ENCODE measurements at places on chromosomes 3 and 15.

- no peak for DNase-seq
Measured at GRCh38 chr3:179309225-179310078, 13.4 kb upstream of the ZNF639 start.

- no peak for DNase-seq
Measured at GRCh38 chr3:195035345-195036202, 235.4 kb downstream of the XXYLT1 start.

DNA sequence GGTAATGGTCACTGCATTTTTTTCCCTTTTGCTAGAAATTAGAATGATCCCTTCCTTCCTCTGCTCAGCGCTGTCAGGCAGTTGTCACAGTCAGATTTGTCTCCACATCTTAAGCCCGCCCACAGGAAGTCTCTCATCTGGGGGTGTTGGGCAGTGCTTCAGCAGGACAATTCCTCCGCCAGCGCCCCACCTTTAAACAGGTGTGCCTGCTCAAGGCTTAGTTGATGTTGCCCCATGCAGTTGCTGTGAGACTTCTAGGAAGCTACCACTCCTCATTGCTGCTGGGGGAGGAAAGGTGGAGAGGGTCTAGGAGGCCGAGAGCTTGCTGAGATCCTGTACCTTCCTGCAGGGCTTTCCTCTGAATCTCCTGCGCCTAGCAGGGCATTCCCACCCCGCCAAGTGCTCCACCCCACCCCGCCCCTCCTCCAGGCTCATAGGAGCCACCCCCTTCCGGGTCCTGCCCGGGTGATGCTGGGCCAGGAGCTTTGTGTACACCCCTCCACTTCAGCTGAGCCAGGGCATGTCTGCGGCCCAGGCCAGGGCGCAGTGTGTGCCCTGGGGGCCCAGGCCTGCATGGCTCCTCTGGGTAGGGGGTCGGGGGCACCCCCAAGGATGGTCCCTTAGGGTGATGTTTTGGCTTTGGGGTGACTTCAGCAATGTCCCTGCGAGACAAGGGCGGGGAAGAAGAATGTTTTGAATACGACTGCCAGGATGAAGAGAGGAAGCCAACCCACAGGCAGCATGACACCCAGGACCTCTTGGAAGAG, 68.7 kb downstream of the TRAK1 start:
- peak; percentile 22 for DNase-seq

DNA sequence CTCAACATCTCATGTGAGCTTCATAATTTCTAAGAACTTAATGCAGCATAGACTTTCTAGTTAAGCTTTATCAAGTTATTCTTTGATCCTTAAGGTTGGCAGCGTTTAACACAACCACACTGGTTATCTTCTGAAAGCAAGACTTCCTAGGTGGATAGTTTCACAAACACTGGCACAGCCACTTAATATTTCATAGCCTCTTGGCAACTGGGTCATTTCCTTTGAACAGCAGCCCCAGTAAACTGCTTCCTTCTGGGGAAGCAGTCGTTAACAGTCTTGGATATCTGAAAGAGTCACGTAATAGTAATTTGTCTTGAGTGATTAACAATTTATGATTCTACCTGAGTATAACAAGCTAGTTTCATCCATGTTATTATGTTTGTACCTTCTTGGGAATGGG, 45.9 kb upstream of the ABHD10 start:
- no peak for DNase-seq

DNA sequence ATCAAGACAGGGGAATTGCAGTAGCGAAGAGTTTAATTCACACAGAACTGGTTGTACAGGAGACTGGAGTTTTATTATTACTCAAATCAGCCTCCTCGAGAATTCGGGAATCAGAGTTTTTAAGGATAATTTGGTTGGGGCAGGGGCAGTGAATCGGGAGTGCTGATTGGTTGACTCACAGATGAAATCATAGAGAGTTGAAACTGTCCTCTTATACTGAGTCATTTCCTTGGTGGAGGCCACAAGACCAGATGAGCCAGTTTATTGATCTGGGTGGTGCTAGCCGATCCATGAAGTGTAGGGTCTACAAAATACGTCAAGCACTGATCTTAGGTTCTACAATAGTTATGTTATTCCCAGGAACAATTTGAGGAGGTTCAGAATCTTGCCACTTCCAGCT, 5.3 kb upstream of the ZNF770 start:
- DNase-seq, result no peak

DNA sequence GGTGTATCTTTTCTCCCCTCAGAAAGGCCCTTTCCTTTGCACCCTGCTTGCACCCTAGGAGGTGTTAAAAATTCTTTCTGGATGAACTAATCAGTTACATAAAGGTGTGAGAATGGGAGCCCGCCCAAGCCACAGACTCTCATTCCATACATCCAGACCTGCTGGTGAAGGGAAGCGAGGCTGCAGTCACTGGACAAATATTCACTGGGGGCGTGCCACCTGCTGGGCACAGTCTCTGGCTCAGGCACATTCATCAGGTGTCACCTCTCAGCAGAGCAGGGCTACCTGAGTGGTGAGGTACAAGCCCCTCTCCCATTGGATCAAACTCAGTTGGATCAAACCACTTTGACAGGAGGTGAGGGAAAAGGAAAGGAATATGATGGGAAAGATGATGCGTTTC, 52.0 kb downstream of the NTRK3 start:
- no peak for DNase-seq

DNA sequence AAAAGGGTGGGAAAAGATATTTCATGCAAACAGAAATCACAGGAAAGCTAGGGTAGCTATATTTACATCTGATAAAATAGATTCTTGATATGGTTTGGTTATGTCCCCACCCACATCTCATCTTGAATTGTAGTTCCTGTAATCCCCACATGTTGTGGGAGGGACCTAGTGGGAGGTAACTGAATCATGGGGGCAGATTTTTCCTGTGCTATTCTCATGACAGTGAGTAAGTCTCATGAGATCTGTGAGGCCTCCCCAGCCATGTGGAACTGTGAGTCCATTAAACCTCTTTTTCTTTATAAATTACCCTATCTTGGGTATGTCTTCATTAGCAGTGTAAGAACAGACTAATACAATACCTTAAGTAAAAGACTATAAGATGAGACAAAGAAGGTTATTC, 558.1 kb downstream of the RSL24D1 start:
- DNase-seq, result no peak

- peak; percentile 17 for DNase-seq
Measured at GRCh38 chr15:62649793-62650420, 392.6 kb upstream of the TPM1 start.

DNA sequence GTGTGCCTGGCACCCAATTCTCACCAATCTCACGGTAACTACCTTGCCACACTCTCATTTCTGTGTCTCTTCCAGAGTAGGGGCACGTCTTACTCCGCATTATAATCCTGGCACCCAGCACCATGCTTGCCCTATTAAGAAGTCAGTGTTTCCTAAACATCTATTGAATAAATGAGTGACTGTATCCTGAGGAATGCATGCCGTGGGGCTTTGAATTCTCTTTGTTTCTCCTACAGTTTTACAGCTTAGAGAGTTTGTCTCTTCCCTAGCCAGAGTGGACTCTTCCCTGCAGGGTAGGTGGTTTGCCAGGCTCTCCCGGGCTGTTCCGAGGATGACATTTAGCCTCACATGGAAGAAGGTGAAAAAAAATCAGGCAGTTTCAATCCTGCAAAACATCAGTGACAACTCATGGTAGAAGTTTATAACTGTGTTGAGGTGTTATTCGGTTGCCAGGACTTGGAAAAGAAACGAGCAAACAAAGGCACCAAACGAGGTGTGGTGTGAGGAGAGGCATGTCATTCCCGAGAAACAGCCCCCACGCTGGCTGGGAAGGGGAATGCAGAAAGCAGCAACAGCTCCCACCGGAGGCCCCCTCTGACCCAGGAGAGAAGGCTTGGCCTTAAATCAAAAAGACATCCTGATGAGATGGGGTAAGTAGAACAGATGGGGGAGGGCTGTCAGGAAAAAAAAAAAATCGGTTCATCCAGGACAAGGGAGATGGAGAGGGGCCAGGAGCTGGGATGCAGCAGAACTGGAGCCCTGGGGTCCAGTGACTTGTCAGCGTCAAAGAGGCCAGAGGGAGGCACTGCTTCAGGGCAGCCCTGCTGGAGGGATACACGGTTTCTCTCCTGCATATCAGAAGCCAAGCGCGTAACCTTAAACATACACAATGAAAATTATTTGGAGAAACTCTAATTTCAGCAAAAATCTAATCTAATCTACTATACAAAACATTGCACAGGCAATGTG, 168.4 kb upstream of the ARRDC4 start:
- DNase-seq, result no peak

DNA sequence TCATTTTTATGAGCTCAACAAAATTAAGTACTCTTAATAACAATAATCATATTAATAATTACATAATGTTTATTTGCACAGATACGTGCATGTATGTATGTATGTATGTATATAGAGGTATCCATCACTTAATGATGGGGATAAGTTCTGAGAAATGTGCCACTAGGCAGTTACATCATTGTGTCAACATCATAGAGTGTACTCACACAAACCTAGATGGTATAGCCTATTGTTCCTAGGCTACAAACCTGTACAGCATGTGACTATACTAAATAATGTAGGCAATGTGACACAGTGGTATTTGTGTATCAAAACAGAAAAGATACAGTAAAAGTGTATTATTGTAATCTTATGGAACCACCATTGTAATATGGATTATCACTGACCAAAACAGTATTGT, 874.7 kb upstream of the GBE1 start:
- DNase-seq, result no peak

DNA sequence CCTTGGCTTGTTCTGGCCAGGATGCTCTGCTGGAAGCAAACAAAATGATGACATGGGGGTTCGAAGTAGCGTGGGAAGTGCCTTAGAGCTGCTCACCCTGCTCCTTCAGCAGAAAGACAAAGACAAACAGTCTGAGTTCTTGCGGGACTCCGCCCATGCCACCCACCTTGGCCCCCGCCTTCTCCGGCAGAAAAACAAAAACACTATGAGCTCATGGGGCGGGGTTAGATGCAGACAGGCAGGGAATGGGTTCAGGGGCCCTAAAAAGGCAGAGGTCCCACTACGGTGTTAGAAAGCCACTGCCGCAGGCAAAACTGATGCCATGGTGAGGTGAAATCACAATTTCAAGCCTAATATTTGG, 9.7 kb upstream of the NCKIPSD start:
- no peak for DNase-seq

- DNase-seq, result no peak
Measured at GRCh38 chr3:43117257-43117656, 11.4 kb upstream of the POMGNT2 start.

GRCh38 chr3:60294181-60294580, 957.1 kb downstream of the FHIT start:
- no peak for DNase-seq

DNA sequence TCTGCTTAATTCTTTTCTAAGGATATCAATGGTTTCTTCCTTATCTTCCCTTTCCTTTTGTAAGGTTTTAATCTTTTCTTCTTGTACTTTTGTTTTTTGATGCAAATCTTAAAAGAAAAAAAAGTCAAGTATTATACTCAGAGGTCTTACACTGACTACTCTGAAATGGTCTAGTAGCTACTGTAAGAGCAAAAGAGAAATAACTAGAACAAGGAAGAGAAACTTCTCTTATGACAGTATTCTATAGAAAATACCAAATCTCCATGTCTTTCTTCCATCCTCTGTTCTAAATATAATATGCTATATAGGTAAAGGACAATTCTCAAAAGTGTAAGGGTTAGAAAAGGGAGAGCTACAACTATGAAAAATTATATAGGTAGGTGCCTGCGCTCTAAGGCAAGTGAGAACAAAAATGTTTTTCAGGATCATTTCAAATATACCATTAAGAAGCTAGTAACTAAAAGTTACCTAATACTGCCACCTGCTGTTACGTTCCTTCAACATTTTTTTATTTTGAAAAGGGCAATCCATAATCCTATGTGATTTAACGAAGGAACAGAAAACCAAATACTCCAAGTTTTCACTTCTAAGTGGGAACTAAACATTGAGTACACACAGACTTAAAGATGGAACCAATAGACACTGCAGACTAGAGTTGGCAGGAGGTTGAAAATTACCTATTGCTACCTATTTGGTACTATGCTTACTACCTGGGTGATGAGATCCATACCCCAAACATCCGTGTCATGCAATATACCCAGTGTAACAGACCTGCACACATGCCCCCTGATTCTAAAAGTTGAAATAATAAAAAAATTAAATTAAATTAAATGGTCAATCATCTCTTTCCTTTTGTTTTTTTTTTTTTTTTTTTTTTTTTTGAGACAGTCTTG, 36.7 kb downstream of the CIP2A start:
- DNase-seq, result no peak

DNA sequence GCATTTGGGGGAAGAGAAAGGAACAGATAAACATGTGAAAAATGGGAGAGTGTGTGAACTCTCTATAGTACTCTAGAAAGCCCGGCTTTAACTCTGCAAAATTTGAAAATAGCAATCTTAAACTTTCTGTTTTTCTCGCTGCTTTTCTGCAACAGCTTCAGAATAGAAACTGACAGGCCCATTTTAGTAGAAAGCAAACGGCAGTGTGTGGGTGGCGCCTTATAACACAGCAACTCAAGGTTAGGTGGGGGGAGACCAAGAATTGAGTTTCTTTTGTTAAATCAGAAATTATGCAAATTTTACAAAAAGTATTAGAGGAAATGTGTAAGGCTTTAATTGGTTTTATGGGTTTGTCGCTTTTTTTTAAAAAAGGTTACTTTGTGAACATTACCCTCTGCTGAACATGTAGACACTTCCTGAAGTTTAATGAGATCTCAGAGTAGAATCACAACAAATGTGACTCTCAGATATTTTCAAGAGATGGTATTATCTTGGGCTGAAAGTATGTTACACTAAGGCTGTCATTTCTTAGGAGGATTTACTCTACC, 107.0 kb downstream of the PTPRG start:
- no peak for DNase-seq

DNA sequence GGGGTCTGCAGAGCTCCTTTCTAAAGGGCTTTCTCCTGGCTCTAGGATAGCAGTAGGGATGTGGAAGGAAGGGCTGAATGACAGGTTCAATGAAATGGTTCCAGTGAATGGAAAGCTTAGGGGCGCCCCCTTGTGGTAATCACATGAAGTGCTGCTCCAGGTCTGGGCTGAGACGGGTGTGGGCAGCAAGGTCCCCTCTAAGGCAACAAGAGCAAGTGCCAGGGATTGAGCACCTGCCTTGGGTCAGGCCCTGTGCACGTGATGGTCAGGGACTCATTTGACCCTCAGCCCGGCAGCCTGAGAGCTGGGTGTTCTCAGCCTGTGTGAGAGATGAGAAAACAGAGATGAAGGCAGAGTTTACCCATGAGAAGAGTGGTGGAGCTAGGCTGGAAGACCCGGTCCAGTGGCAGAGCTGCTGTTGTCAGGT, 12.1 kb upstream of the CX3CR1 start:
- DNase-seq, result peak; percentile 45

DNA sequence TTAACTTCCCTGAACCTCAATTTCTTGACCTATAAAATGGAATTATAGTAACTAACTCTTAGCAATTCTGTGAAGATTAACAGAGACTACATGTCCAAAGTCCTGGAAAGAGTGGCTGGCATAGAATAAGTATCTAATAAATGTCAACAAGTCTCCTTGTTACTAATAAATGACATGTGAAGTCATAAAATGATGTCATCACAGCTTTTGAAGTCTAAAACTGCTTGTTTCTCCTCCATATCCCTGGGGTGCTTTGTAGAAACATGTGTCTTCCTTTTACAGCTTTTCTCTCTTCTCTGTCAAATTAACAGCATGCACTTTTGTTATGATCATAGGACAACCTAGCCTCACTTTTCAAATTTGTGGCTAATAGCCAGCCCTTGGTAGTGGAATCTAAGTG, 510.2 kb downstream of the NTRK3 start:
- DNase-seq, result no peak

- DNase-seq, result no peak
Measured at GRCh38 chr15:88707771-88708654, 69.2 kb downstream of the ISG20 start.
